CD4-positive, CD25-positive, alpha-beta regulatory T cell (primary cell): ENCODE measurements at places on chromosomes 16 and 17. TPM values are rescaled to one million over a fixed set of nuclear protein-coding genes. Genes with fewer than 3 reads are reported as not detected.
A peak's percentile ranks its signal among the peaks of the same experiment; 100 is the strongest.

GRCh38 chr17:17081304-17081940 lies 39.2 kb downstream of the MPRIP start:
- H3K27me3 ChIP-seq: no peaks in the 10 kb centered on the region
- H3K36me3 ChIP-seq: peaks cover 43% of the 10 kb centered on the region
- H3K4me3 ChIP-seq: no peak overlapping the region
- no peak overlapping the region for H3K27ac ChIP-seq
- no peaks in the 10 kb centered on the region for H3K4me1 ChIP-seq
- no peak for DNase-seq

RNF112 gene
- not detected for polyA plus RNA-seq

- peak overlapping the region; percentile 71 for H3K27ac ChIP-seq
- peaks cover 4% of the 10 kb centered on the region for H3K36me3 ChIP-seq
- peak; percentile 83 for DNase-seq
- no peaks in the 10 kb centered on the region for H3K27me3 ChIP-seq
Observed at GRCh38 chr17:82592767-82593589, 55.3 kb downstream of the WDR45B start.

TMEM101 gene
- 40.7 TPM for polyA plus RNA-seq

- H3K27ac ChIP-seq: peak within 1 kb of the TSS; percentile 98
- peak within 1 kb of the TSS; percentile 91 for H3K4me3 ChIP-seq
- peak; percentile 84 for DNase-seq
- no peaks in the 10 kb centered on the region for H3K27me3 ChIP-seq
Observed at GRCh38 chr17:38704606-38705522, at the start of gene MLLT6. Gene MLLT6, plus strand, starts transcription at chr17:38705273. Its CDS starts 360 bp downstream, at chr17:38705633.

ABI3 gene
- polyA plus RNA-seq: 12.1 TPM

SBK1 gene
- polyA plus RNA-seq: 2.8 TPM

DNA sequence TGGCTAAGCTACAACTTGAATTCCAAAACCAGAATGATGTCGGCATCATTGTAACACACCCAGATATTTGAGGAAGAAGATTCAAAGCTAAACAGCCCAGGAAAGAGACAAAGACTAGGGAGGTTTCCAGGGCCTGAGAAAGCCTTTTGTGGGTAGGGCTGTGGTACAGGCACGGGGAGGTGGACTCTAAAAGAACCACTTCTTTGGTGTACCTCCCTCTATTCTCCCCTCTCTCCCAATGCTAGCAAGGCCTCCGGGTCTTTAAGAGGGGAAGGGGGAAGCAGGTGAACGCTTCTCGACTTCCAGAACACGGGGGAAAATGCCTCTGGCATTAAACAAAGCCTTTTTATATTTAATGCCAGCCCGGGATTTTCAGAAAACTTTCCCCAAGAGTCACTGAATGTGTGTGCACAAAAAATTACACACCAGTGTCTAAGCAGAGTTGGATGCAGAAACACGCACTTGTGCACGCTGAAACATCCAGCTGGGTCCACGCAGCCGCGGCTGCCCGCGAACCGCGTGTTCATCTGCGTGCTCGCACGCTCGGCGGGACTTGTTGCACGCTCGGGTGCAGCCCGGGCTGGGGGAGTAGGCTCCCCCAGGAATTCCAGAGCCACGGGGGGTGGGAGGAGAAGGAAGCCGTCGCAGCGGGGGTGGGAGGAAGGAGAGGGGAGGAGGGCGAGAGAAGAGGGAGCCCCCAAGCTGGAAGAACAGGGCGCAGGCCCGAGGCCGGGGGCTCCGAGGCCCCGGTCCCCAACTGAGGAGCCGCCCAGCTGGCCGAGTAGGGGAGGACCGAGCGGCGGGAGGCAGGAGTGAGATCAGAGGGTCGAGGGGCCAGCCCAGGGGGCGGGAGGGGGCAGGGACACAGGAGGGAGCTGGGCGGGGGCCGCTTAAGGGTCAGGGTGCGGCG lies 20.1 kb upstream of the ZNF423 start:
- no peak overlapping the region for H3K4me3 ChIP-seq
- H3K27ac ChIP-seq: no peak overlapping the region
- DNase-seq: no peak

DNA sequence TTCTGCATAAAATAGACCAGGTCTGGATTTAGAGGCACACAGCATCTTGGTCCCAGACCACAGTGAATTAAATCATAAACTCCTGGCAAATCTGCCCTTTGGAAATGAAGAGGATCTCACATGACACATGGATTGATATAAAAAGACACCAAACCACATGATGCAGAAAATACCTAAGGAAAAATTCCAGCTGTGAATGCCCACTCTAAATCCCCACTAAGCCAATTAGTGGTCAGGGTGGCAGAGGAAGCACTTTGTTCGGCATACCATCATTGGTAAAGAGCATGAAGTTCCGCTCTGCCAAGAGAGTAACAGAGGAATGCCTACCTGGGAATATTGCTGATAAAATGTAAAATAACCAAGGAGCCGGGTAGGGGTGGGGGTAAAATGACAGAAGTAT lies 32.4 kb upstream of the NOL11 start:
- H3K27me3 ChIP-seq: no peaks in the 10 kb centered on the region
- DNase-seq: no peak
- H3K4me3 ChIP-seq: no peak overlapping the region
- no peaks in the 10 kb centered on the region for H3K36me3 ChIP-seq
- H3K4me1 ChIP-seq: no peaks in the 10 kb centered on the region

- H3K27ac ChIP-seq: no peak overlapping the region
- H3K4me3 ChIP-seq: no peak overlapping the region
- DNase-seq: peak; percentile 15
- no peaks in the 10 kb centered on the region for H3K36me3 ChIP-seq
- H3K4me1 ChIP-seq: no peaks in the 10 kb centered on the region
Observed at GRCh38 chr17:18141210-18141803, 32.8 kb downstream of the MYO15A start.

SLC6A4 gene
- polyA plus RNA-seq: not detected

GRCh38 chr16:2520097-2520783 lies at the start of gene AMDHD2:
Gene AMDHD2, plus strand, starts transcription at chr16:2520371. Its CDS starts 88 bp downstream, at chr16:2520459.
- peak within 1 kb of the TSS; percentile 85 for H3K27ac ChIP-seq
- peaks cover 29% of the 10 kb centered on the region for H3K36me3 ChIP-seq
- H3K27me3 ChIP-seq: no peaks in the 10 kb centered on the region
- peaks cover 53% of the 10 kb centered on the region for H3K4me1 ChIP-seq
- H3K4me3 ChIP-seq: peak within 1 kb of the TSS; percentile 52

GRCh38 chr17:52170963-52171572 lies 12.6 kb upstream of the CA10 start:
- no peak overlapping the region for H3K27ac ChIP-seq
- H3K27me3 ChIP-seq: no peaks in the 10 kb centered on the region
- no peak overlapping the region for H3K4me3 ChIP-seq
- no peak for DNase-seq
- no peaks in the 10 kb centered on the region for H3K36me3 ChIP-seq

- H3K4me1 ChIP-seq: no peaks in the 10 kb centered on the region
- H3K36me3 ChIP-seq: no peaks in the 10 kb centered on the region
- no peak for DNase-seq
- H3K27me3 ChIP-seq: no peaks in the 10 kb centered on the region
Observed at GRCh38 chr16:72728516-72728915, 319.4 kb downstream of the ZFHX3 start.

KRT33B gene
- polyA plus RNA-seq: not detected

PSKH1 gene
- polyA plus RNA-seq: 22.8 TPM

DNA sequence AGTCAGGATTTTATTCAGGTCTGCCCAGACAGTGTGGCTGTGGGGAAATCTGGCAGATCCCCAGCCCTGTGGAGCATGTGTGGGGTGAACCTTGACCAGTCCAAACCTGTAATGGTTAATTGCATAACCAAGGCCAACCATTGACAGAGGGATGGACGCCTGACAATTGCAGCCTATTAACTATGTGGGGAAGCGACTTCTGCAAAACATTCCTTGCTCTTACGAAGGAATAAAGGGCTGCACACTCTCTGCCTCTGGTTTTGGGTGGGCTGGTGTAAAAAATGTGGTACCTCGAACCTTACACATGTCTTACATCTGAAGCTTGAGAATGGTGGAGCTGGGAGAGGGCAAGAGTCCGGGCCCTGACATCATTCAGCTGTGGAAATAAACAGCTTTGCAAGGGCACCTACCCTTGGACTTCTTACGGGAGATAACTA lies 35.8 kb downstream of the MAF start:
- no peaks in the 10 kb centered on the region for H3K4me1 ChIP-seq
- no peak overlapping the region for H3K27ac ChIP-seq
- H3K36me3 ChIP-seq: no peaks in the 10 kb centered on the region
- H3K4me3 ChIP-seq: no peak overlapping the region
- no peak for DNase-seq
- peaks cover 2% of the 10 kb centered on the region for H3K27me3 ChIP-seq

DNA sequence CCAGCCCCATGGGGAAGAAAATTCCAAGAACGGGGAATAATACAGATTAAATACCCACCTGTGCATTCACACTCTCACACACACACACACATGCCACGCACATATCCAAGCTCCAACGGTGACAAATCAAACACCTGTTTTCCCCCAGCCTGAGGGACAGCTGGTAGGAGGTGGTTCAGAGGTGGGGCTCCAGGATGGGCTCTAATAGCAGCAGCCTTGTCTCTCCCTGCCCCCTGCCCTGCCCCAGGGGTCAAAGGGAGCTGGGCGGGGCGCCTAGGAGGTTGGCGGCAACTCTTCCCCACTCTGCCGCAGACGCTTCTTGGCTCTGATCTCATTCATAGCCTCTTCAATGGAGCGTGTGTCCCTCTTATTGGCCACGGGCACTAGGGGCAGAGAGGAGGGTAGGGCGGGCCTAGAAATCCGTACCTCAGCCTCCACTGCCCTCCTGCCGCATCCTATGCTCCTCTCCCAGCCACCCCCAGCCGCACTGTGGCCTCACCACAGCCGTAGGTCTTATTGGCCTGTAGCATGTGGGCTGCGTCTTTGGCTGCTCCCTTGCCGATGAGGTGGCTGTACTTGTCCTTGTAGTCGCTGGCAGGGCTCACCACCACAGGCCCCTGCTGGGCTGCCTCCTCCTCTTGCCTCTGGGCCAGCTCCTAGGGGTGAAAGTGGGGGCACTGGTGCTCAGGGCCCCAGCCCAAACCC lies 8.2 kb downstream of the SPAG7 start:
- no peak overlapping the region for H3K4me3 ChIP-seq
- H3K27ac ChIP-seq: no peak overlapping the region
- no peak for DNase-seq
- H3K36me3 ChIP-seq: peaks cover 19% of the 10 kb centered on the region
- no peaks in the 10 kb centered on the region for H3K4me1 ChIP-seq

DNA sequence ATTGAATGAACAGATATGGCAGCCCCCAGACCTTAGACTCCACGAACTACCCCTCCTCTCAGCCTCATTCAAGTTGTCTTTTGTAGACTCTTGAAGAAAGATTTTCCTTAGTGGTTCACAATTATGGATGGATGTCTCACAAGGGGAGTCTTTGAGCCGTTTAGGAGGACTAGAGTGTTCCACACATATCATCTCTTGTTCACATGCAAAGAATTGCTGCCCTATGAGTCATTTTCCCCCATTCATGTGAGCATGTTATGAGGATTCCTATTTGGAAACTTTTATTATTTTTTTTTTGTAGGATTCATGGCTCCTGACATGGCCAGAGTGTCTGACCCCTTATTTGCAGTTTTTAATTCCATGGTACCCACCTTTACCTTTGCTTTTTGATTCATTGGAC lies 237.1 kb downstream of the SHISA9 start:
- no peaks in the 10 kb centered on the region for H3K36me3 ChIP-seq
- H3K4me1 ChIP-seq: no peaks in the 10 kb centered on the region
- H3K27me3 ChIP-seq: no peaks in the 10 kb centered on the region
- DNase-seq: no peak

GRCh38 chr16:68005786-68006286 lies 6.6 kb upstream of the DPEP2 start:
- peak overlapping the region; percentile 78 for H3K27ac ChIP-seq
- H3K27me3 ChIP-seq: no peaks in the 10 kb centered on the region
- peaks cover 58% of the 10 kb centered on the region for H3K4me1 ChIP-seq

GDPD1 gene
- polyA plus RNA-seq: 2.6 TPM

DNA sequence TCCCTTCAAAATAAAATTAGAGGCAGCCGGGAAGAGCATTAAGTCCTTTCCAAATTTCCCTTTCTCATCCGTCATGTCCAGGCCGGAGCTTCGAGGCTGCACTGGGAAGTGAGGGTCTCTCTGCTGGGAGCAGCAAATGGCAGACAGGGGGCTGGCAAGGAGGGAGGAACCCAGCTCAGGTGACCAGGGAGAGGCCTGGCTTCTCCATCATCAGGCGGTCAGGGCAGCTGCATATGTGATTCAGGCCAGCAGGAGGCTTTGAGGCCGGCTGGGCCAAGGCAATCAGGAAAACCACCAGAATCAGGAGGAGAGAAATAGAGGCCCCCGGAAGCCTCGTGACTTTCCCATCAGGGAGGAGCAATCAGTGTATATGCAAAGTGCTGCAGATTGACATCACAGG lies 85.0 kb upstream of the RPL38 start:
- no peak overlapping the region for H3K27ac ChIP-seq
- no peaks in the 10 kb centered on the region for H3K27me3 ChIP-seq
- no peak overlapping the region for H3K4me3 ChIP-seq
- DNase-seq: no peak

NOTUM gene
- not detected for polyA plus RNA-seq
